ENCODE measurements at places on chromosomes 13 and 19.

DNA sequence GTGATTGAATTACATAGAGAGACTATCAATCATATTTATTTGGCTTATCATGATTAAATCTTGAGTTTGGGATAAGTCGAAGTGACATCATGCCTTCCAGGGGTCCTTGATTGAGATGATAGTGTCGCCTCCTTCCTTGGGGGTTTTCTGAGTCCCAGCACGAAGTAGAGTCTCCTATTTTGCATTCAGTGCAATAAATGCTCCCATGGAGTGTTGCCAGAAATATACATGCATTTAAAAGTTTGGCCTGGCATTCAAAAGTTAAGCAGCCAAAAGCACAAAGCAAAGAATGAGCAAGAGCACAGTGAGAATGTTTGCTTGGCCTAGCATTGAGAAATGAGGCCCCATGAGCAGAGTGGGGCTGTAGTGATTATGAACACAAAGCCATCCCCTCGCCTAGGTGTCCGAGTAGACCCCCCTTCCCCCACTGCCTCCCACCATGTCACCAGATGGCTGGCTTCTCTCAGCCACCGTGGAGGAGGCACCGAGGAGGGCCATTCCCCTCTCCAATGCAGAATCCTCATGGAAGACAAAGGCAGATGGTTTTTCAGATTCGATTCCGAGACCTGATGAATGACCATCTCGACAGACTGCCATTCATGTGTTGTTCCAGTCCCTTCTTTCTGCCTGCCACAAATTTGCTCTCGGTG is 58.8 kb upstream of the UBL3 start:
- no peak for DNase-seq

DNA sequence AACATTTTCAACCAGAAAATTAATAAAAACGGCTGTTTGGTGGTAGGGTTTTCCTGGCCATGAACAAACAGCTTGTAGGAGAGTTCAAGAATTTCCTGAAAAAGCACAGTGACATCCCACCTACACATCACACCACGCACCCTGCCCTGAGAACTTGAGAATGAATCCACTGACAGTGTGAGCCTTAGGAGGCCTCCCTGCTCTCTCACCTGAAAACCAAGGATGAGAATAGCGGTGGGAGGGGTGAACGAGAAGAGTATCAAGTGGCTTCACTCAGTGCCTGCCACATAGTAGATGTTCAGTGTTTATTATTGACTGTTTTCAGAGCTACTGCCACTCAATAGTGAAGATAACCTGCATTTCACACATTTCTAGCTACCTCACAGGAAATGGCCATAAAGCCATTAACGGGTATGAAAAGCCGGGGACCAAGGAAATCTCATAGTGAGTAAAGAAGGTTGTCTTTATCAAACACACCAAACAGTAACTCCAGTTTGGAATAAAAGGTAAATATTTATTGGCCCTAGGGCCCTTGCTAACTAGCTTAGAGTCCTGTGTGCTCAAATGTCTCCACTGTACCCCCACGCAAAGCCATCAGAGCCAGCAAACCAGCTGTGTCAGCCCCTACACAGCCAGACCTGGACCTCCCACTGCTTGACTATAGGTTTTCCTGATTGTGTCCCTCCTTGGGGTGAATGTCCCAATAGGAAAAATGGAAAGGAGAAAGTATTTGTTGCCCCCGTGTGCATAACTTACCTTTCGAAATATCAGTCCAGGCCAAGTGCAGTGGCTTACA is 40.6 kb downstream of the TPT1 start:
- DNase-seq: no peak

DNA sequence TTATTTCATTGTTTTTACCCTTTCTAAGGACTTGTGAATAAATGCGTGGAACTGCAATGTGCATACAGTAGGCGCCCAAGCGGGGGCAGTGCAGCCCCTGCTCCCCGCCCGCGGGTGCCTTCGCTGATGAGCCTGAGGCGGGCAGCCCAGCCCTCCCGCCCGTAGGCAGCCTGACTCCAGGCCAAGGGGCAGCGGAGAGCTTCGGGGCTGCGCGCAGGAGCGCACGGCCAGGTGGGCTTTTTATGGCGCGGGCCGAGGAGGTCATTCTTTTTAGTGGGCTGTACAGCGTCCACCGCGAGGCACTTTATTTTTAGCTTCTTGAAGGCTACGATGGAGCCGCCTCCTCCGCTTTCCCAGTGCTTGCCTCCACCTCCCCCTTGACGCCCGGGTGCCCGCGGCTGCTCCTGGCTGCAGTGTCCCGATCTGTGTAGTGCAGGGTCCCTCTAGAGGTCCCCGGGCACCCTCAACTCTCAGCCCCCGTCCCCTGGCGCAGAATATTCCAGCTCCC is 60.5 kb downstream of the CCNE1 start:
- peak; percentile 65 for DNase-seq

DNA sequence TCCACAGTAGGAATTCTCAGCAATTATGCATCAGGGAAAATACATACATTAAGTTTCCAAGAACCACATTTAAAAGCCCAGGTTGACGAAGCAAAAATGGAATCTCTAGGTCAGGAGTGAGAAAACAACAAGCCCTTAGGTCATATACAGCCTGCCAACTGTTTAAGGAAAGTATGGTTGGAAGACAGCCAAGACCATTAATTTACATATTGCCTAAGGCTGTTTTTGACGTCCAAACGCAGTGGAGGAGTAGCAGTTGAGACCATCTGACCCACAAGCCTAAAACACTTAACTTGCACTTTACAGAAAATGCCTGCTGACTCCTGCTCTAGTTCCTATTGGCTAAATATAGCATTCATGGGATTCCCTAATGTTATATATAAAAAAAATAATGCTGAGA is 299.0 kb downstream of the ITGBL1 start:
- DNase-seq: peak; percentile 30

DNA sequence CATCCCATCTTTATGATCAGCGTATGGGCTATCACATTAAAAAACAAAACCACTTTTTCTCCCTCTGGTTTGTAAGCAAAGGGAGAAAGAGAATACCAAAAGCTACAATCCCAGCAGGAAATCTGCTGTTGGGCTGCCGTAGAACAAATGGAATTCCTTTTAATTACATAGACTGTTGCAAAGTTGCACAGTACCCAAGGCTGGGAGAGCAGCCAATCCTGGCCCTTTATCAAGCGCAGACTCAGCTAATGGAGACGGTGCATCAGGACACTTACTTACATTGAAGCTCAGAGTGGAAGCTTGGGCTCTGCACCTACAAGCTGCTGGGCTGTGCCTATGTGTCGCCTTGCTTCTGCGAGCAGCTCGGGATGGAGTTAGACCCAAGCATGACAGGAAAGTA is 15.2 kb downstream of the CCNA1 start:
- DNase-seq: no peak

GRCh38 chr13:50691176-50691680 is 152.3 kb downstream of the DLEU7 start:
- DNase-seq: no peak

Measured in GM23338 (cell line).